Stimulated activated naive CD4-positive, alpha-beta T cell treated with Interleukin-2 at 50 U/mL for 16 hours (primary cell): ENCODE measurements at places on chromosomes 7 and 10.

DNA sequence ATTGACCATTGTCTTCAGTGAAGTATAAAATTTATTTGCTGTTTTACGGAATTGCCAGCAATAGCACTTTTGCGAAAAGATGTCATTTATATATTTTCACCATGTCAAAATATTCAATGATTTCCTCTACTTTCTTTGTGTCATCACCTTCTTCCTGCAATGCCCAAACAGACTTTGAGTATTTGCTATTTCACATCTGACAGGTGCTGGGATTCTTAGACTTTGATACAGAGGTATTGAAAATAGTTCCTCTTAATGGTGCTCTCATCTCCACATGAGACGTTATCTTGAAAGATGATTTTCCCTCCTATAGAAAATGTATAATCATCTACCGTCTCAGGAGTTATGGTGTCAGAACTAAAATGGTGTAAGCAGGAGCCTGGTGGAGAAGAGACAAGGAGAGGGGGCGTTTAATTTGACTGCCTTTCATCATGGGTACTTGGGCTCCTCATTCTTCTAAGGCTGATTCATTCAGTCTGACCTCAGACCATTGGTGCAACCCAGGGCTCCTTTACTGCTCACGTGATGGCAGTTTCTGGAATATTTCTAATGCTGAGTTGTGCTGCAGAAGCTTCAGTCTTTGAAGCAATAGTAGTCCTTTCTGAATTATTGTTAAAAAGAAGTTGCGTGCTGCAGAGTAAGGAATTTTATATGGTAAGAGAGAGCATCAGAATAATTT, 404.6 kb downstream of the PHTF2 start:
- no peak for DNase-seq

- DNase-seq: no peak
These were observed 1.7 kb upstream of the UPP1 start for GRCh38 chr7:48087349-48087748.

- DNase-seq: no peak
These were observed 66.9 kb downstream of the CDHR3 start for GRCh38 chr7:106029941-106030340.

DNA sequence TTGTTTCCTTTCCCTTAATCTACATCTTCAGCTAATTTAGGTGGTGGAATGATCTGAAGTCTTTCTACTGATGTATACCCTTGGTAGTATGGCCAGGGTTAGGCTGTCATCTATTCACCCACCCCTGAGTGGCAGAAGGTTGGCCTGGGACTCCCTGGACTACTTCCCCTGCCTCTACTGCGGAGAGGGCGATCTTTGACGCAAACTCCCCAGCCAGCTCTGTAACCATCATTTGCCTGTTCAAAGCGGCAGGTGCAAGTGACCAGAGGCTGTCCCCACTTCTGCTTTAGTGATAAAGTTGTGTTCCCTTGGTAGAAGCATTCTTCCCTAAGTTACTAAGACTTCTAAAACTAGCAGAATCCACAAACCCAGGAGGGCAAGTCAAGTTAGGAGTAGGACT, 70.8 kb upstream of the UNC5B start:
- DNase-seq: no peak

- DNase-seq: no peak
These were observed 42.8 kb upstream of the TSPAN33 start for GRCh38 chr7:129101746-129102145.

DNA sequence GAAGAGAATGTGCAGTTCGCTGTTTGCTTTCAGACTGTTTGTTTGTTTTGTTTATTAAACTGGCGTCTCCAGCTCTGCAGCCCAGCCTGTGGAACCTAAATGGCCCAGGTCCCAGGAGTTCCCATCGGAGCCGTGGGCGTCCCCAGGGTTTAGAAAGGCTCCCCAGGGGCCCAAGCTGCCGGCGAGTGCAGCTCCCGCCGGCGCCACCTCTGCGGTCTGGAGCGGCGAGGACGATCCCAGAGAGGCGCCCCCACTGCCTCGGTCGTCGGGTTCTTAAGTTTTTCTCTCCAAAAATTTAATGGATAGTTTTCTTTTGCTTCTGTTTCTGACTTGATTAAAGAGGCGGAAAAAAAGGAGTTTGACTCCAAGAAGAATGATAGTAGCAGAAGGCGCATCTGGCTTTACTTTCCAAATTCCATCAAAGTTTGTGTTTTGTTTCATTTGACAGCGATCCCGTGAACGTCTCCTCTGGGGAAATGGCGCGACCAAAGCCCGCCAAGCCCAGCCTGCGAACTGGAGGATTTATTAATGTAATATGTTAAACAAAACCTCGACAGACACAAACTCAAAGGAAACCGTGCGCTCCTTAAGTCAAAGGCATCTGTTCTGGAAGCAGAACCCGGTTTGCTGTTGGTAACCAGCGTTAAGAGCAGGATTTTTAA, 718 bp upstream of the FZD1 start:
- no peak for DNase-seq

GRCh38 chr10:72086466-72087391, 1.6 kb downstream of the SPOCK2 start:
- peak; percentile 60 for DNase-seq

- no peak for DNase-seq
These were observed 378.8 kb upstream of the SHH start for GRCh38 chr7:156191090-156191489.

DNA sequence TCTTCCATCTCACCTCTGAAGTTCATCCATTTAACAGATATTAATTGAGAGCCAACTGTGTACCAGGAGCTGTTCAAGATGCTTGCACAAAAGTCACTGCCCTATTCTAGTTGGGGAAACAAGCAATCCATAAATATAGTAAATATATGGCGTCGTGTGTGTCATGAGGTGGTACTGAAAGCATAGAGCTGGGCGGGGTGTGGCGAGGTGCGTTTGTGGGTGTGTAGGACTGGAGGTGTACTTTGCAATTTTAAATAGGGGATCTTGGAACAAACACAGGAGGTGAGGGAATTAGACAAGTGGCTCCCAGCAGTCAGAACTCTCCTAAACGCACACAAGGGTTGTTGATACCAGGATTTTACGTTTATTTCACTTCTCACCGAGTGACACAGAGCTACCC, 490 bp upstream of the ZNF239 start:
- DNase-seq: no peak

DNA sequence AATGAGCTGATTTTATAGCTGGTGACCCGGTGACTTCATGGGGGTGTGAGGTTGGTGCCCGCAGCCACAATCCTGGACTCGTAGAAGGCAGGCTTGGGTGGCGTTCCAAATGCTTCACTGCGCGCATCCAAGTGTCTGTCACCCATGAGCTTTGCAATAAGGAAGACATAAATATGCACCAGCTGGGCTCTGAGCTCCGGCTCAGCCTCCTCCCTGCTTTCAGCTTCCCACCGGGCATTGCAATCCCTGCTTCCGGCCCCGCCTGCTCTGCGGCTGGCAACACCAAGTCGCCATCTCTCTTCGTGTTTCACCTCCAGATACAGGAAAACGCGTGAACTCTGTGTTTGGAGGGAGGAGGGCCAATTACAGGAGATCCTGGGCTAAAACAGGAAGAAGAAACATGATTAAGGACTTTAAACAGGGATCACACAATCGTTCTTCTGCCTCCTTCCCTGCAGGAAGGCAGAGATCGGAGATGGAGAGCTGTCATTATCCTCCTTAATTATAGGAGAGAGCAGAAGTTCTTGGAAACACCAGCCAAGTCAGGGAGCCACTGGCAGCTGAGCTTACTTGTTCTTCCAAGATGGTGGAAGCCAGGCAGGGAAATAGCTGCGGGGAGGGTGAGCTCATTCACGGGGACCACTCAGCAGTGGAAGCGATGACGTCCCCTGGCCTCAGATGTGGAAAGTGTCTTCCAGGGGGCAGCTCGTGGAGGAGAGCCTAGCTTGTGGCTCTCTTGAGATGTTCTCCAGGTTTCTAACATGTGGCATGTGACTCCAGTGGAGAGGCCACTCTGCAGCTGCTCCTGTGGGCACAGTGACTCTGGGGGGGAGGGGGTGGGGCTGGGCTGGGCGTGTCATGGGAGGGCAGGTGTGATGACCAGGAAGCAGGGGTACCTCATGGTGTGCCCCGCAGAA, 134.9 kb downstream of the CAMK1D start:
- DNase-seq: no peak

DNA sequence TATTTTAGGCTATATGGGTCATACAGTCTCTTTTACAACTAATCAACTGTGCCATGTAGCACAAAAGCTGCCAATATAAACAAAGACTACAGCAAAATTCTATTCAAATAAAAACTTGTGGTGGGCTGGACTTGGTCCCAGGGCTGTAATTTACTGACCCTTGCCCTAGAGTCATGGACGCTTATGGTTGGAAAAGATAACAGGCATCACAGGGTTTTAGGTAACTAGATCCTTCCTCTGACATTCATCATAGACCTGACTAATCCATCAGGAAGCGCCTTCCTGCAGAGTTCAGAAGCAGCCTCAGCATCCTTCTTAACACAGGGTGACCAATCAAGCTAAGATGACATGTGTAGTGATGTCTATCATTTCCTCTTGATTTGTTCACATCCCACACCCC, 40.2 kb upstream of the GPAM start:
- DNase-seq: no peak

DNA sequence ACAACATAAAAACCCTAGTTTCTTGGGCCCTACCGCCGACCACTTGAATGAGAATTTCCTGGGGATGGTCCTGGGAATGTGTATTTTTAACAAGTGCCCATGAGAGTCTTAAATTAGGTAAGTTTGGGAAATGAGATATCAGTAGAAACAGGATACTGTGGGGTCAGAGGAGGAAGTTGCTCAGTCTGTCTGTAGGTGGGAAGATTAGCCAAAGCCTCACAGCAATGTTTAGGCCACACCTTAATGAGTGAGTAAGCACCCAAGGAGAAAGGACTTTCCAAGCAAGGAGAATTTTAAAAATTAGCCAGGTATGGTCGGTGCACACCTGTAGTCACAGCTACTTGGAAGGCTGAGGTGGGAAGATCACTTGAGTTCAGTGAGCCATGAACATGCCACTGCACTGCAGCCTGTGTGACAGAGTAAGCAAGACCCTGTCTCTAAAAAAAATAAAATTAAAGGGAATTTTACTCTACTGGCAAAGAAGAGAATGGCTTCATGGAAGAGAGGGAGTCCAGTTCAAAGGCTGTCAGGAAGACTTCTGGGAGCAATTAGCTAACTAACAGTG, 31.9 kb downstream of the PAPSS2 start:
- no peak for DNase-seq

GRCh38 chr10:80878330-80878729, 340.6 kb downstream of the SH2D4B start:
- no peak for DNase-seq

- no peak for DNase-seq
These were observed 99.3 kb upstream of the DDC start for GRCh38 chr7:50664461-50664922.

- no peak for DNase-seq
These were observed 287 bp downstream of the DCLRE1A start for GRCh38 chr10:113853578-113854012.

- no peak for DNase-seq
These were observed 338.9 kb upstream of the IGFBP3 start for GRCh38 chr7:46259947-46260346.

GRCh38 chr10:31064348-31064747, 32.7 kb upstream of the ZNF438 start:
- no peak for DNase-seq

DNA sequence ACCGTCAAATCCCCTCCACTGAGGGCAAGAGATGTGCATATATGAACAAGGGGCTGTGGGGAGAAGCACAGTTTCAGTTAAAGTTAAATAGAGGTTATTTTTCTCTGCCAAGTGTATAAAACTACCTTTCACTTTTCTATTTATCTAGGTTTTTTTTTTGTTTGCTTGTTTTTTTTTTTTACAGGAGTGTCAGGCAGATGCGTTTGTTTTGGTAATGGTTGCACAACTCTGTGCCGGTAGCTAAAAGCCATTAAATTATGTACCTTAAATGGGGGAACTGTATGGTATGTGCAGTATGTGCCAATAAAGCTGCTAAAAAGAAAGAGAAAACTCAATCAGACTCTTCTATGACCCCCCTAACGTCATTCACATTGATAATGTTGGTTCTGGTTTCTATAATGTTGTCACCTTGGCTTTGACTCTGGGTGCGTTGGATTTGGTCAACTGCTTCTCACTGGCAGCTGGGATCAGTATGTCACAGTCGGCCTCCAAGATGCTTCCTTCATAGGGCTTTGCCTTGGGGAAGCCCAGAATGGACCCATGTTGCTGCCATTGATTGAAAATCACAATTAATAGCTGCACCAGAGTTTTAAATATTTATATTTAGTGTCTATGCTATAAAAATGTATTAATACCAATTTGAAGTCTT, 34.2 kb downstream of the GLUD1 start:
- no peak for DNase-seq

- no peak for DNase-seq
These were observed 123.0 kb downstream of the CXCL12 start for GRCh38 chr10:44261710-44262455.

- DNase-seq: no peak
These were observed 145.2 kb upstream of the ANK3 start for GRCh38 chr10:60534761-60535389.

- DNase-seq: no peak
These were observed 58.3 kb downstream of the VIPR2 start for GRCh38 chr7:159086301-159086925.

DNA sequence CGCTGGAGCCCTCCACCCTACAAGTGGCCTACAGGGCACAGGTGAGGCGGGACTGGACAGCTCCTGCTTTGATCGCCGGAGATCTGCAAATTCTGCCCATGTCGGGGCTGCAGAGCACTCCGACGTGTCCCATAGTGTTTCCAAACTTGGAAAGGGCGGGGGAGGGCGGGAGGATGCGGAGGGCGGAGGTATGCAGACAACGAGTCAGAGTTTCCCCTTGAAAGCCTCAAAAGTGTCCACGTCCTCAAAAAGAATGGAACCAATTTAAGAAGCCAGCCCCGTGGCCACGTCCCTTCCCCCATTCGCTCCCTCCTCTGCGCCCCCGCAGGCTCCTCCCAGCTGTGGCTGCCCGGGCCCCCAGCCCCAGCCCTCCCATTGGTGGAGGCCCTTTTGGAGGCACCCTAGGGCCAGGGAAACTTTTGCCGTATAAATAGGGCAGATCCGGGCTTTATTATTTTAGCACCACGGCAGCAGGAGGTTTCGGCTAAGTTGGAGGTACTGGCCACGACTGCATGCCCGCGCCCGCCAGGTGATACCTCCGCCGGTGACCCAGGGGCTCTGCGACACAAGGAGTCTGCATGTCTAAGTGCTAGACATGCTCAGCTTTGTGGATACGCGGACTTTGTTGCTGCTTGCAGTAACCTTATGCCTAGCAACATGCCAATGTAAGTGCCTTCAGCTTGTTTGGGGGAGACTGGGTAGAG, at the start of gene COL1A2:
Gene COL1A2 (plus strand): TSS at position 459 of the 704 bp plus-strand sequence. CDS start 137 bp downstream, at position 596.
- no peak for DNase-seq

- no peak for DNase-seq
These were observed 122.6 kb downstream of the MYL10 start for GRCh38 chr7:101506531-101506930.
